Stimulated activated CD4-positive, alpha-beta T cell treated with anti-CD3 and anti-CD28 coated beads, Interleukin-1b, Interleukin-23, amount 100 ng/mL, for 1 hour (primary cell): ENCODE measurements at places on chromosomes 3 and 15.
A peak's percentile ranks its signal among the peaks of the same experiment; 100 is the strongest.

DNA sequence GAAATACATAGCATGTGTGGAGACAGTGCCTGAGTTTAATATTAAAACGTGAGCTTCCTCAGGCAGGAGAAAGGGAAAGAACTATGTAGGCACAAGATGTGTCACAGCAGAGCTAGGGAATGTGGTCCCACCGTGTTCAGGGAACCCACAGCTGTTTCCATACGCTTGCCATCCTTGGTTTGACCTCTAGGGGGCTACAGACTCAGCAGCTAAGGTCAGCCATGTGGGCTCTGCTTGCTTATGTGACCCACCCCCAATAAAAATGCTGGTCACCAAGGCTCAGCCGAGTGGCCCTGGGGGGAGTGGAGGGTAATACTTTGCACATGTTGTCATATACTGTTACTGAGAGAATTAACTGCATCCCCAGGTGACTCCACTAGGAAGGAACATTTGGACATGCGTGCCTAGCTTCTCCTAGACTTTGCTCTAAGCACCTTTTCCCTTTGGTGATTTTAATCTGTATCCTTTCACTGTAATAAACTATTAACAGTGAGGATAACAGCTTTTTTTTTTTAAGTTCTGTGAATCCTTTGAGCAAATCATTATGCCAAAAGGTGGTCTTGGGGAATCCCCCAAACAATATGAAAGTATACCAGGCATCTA lies 3.3 kb downstream of the TUBGCP5 start:
- DNase-seq, result no peak

GRCh38 chr15:97730315-97730714 lies 230.2 kb upstream of the ARRDC4 start:
- DNase-seq, result no peak

GRCh38 chr15:94987085-94987484 lies 755.7 kb downstream of the MCTP2 start:
- DNase-seq, result no peak

- no peak for DNase-seq
Measured at GRCh38 chr15:50241684-50242450, 23.7 kb downstream of the HDC start.

DNA sequence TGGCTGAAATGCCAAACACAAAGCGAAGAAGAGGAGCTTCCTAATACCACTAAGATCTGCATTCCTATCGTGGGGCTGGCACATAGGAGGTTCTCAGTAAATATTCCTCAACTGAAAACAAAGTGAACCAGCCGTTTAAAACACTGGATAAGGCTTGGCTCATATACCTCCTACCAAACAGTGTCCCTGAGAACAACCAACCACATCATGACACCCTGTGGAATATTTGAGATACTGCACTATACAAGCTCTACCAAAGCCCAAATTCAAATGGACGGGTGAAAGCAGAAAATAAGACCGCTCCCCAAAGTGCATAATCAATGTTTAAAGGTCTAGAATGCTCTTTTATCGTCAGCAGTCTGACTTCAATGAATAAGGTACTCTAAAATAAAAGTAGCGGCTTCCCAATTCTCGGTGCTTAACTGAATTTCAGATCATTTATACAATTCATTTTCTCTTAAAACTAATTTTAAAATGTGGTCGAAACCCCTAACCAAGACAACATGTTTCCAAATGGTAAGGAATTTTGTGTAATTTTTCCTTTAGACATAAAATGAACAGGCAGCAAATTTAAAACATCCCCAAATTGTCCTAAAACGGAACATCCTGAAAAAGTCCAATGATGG lies 425.8 kb downstream of the ERC2 start:
- DNase-seq, result no peak

DNA sequence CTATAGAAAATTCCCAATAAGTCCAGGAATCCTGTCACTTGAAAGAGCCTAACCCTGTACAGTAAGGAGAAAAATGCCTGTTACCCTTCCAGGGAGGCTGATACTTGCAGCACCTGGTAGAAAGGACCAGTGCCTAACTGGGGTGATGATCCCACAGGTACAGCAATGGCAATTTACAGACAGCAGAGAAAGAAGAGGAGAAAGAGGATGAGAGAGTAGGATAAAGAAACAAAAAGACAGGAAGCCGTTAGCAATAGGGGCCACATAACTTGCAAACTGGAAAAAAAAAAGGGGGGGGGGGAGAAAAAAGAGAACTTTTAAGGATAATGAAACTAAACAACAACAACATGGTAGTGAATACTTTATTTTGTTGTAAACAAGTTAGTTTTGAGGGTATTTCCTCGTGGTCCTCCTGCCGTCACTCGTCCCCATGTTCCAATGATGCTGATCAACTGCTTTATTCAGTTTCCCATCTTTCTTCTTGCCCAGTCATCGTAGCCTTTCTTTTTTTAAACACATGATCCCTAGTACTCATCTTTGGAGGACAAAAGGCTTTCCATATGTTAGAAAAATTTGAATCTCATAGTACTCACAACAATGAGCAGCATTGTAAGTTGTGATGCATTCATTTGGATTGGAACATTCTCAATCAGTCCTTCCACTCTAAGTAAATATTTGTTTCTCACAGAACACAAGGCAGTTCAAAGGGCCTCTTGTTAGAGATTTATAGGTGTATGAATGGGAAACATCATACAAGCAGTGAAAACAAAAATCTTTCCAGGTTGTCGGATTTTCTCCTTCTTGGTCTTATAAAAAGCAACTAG lies 8.6 kb downstream of the TM4SF1 start:
- no peak for DNase-seq

- DNase-seq, result no peak
Measured at GRCh38 chr3:125357837-125358236, 17.3 kb downstream of the ZNF148 start.

GRCh38 chr3:179369621-179370020 lies 22.1 kb downstream of the MFN1 start:
- no peak for DNase-seq

- DNase-seq, result no peak
Measured at GRCh38 chr3:923161-923910, 169.5 kb upstream of the CNTN6 start.

GRCh38 chr15:79184465-79184892 lies 93.9 kb upstream of the RASGRF1 start:
- DNase-seq, result peak; percentile 13

DNA sequence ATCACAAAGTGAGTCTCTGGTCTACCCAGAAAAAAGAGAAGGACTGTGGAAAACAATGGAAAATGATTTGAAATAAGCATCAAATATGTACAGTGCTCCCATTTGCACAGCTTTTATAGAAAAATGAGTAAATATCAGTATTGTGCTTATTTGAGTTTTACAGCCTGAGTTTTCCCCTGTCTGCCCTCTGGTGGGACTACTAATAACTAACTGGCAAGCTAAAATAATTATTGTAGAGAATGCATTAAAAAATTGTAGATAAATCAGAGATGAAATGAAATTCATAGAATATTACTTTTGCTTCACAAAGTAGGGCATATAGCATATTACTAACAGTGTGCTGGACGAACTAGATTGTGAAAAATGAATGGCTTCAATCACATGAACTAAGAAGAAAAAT lies 287.1 kb downstream of the NAALADL2 start:
- no peak for DNase-seq

GRCh38 chr3:79086514-79086913 lies 681.3 kb downstream of the ROBO1 start:
- no peak for DNase-seq

GRCh38 chr3:117540597-117540996 lies 831.0 kb downstream of the TUSC7 start:
- no peak for DNase-seq
